Karpas-422 (cell line): ENCODE measurements at places on chromosomes 5 and 9. TPM values are rescaled to one million over a fixed set of nuclear protein-coding genes. Genes with fewer than 3 reads are reported as not detected.

DNA sequence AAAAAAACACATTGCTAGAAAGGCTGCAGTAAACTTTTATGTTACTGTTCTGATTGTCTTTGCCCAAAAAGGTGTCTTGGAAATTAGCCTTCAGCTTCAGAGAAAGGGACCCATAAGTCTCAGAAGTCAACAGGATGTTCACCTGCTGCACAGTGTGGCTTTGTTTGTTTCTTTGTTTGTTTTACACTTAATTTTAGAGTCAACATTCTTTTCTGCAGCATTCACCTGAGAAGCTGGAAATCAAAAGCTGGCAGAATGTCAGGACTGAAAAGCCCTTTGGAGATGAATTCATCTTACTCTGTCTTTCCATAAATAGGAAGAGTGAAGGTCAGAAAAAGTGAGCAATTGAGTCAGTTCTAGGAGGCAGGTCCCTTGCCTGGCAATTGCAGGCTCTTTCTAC lies 170.0 kb downstream of the PAPPA start:
- DNase-seq = no peak

Gene COL23A1
- total RNA-seq = 5.7 and 7.6 TPM in 2 replicates

GRCh38 chr9:122815544-122815943 lies 12.8 kb downstream of the PDCL start:
- no peak for DNase-seq

DNA sequence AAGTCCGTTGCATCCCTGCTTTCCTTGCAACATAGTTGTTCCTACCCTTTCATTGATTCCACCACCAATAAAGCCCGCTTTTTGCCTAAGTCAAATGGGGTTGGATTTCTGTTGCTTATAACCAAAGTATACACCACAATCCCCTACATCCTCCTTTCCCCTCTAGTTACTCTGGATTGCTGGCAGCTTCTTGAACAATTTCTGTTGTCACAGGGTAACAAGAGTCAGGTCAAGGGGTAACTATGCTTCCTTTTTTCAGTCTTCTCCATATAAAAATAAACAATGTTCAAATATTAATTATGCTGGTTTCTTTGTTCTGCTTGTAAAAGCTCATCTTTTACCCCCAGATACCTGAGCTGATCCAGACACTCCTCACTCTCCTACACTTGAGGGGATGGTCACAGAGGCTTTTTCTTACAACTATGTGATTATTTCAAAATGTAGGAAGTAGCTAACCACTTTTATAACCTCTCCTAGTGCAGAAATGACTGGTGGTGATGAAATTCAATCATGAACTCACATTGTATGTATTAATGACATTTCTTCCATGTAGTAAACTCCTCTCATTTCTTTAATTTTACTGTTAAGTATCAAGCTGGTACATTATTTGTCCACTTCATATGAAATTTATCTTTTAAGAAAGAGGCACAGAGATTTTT lies 136.5 kb downstream of the SNX18 start:
- DNase-seq = no peak

DNA sequence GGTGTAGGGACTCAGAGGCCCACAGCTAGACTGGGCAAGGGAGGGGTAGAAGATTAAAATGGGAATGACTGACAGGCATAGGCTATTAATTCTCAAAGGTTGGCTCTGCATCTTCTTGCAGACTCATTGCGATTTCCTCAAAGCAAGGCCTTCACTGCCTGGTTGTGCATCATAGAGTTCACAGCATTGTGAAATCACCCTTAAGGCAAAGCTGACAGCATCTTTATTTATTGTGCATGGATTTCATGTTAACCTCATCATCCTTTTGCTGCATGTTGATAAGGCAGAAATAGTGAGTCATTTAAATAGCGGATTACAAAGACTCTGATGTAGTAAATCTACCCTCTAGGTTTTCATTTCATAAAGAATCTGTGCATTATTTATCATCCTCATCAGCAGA lies 13.6 kb upstream of the PALM2AKAP2 start:
- DNase-seq = no peak
